A673 (cell line): ENCODE measurements at places on chromosomes 7 and 10. TPM values are rescaled to one million over a fixed set of nuclear protein-coding genes. Genes with fewer than 3 reads are reported as not detected.

- no peak overlapping the region for H3K4me3 ChIP-seq
- no peaks in the 10 kb centered on the region for H3K27me3 ChIP-seq
- no peak for DNase-seq
- H3K4me1 ChIP-seq = peaks cover 7% of the 10 kb centered on the region
Measured at GRCh38 chr10:97547962-97548361, 24.6 kb upstream of the ANKRD2 start.

DNA sequence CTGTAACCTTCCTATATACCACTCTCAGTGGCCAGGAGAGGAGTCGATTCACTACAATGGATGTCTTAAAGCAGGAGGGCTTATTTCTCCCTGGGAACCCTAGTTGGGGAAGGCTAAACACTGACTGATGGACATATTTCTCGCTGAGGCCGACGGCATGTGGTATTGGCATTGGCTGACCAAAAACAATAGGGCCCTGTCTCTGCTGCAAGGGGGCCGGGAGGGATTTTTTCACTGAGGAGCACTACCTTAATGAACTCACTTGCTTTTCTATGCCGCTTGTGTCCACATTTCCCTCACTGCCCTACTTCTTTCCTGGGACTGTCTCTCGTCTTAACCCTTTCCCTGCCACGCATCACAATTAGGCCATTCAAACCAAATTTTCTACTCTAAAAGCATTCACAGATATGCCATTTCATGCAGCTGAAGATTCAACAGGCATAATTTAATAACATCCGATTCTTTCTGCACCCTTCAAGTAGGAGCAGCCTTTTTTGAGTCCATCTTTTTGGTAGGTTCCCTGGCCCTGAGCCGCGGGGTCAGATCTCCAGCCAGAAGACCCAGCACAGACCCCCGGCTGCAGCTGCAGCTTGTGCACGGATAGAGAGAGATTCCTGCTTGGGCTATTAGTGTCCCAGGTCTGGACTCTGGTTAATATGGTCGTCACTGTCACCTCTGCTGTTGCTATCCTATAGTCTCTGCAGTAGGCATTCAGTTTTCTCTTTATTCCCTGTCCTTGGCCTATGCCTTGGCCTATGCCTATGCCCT is 118.7 kb downstream of the HIPK2 start:
- no peak overlapping the region for H3K4me3 ChIP-seq
- H3K4me1 ChIP-seq = no peaks in the 10 kb centered on the region
- no peaks in the 10 kb centered on the region for H3K36me3 ChIP-seq
- no peak for DNase-seq
- no peak overlapping the region for H3K27ac ChIP-seq

- no peak overlapping the region for H3K4me3 ChIP-seq
- H3K27ac ChIP-seq = no peak overlapping the region
- no peaks in the 10 kb centered on the region for H3K27me3 ChIP-seq
- DNase-seq = no peak
Measured at GRCh38 chr10:58704671-58705141, 192.0 kb downstream of the BICC1 start.

GRCh38 chr7:117188376-117188775 is 134.5 kb downstream of the WNT2 start:
- no peaks in the 10 kb centered on the region for H3K36me3 ChIP-seq
- no peak overlapping the region for H3K27ac ChIP-seq
- H3K4me3 ChIP-seq = no peak overlapping the region
- H3K27me3 ChIP-seq = no peaks in the 10 kb centered on the region
- peaks cover 9% of the 10 kb centered on the region for H3K4me1 ChIP-seq

DNA sequence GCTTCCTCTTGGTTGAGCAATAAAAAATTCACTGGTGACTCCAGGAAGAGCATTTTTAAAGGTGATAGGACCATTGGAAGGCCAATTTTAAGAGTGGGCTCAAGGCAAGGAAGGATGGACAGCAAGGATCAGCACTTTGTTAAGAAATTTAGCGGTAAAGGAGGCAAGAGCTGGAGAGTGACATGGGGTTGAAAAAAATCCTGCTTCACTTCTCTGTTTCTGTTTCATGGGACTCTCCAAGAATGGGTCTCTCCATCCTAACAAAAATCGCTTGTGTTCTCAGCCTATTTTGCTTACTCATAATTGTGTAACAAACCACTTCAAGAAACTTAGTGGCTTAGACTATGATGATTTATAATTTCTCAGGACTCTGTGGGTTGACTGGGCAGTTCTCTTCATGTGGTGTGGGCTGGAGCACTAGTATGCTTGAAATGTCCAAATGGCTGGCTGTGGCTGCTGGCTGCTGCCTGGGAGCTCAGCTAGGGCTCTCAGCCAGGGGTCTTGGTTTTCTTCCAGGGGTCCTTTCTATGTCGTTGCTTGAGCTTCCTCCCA is 59.8 kb upstream of the ZNRF2 start:
- no peaks in the 10 kb centered on the region for H3K4me1 ChIP-seq
- H3K27ac ChIP-seq = no peak overlapping the region
- H3K36me3 ChIP-seq = no peaks in the 10 kb centered on the region
- DNase-seq = no peak
- H3K4me3 ChIP-seq = no peak overlapping the region

DNA sequence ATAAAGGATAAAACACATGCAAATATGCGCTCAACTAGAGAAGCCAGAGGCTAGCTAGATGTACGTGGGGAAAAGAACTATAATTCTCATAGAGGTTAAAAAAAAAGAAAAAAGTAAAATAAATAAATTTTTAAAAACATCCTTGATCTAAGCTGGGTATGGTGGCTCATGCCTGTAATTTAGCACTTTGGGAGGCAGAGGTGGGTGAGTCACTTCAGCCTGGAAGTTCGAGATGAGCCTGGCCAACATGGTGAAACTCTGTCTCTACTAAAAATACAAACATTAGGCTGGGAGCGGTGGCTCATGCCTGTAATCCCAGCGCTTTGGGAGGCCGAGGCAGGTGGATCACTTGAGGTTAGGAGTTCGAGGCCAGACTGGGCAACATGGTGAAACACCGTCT is 18.6 kb upstream of the HSPA12A start:
- DNase-seq = no peak
- no peaks in the 10 kb centered on the region for H3K4me1 ChIP-seq
- peaks cover 6% of the 10 kb centered on the region for H3K27me3 ChIP-seq
- H3K27ac ChIP-seq = no peak overlapping the region

DNA sequence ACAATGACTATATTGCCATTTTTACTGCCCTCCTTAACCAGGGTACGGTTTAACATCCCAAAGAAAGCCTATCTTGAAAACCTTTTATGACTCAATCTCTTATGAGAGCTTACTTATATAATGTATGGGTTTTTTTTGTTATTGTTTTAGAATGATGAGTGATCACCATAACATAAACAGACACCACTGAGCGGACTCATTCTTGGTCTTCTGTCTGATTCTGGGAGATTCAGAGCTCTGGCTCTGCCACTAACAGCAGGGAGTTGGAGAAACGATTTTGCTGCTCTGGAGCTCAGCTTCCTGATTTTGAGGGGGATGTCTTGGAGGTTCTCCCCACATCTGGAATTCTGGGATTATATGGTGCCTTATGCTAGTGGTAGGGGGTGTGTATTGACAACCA is 244.1 kb downstream of the FRMD4A start:
- H3K27me3 ChIP-seq = no peaks in the 10 kb centered on the region
- no peak overlapping the region for H3K27ac ChIP-seq
- H3K4me3 ChIP-seq = no peak overlapping the region
- no peak for DNase-seq

GRCh38 chr7:26193432-26194207 is 6.9 kb downstream of the HNRNPA2B1 start:
- no peak for DNase-seq
- no peak overlapping the region for H3K27ac ChIP-seq
- H3K4me3 ChIP-seq = no peak overlapping the region
- H3K27me3 ChIP-seq = no peaks in the 10 kb centered on the region

DNA sequence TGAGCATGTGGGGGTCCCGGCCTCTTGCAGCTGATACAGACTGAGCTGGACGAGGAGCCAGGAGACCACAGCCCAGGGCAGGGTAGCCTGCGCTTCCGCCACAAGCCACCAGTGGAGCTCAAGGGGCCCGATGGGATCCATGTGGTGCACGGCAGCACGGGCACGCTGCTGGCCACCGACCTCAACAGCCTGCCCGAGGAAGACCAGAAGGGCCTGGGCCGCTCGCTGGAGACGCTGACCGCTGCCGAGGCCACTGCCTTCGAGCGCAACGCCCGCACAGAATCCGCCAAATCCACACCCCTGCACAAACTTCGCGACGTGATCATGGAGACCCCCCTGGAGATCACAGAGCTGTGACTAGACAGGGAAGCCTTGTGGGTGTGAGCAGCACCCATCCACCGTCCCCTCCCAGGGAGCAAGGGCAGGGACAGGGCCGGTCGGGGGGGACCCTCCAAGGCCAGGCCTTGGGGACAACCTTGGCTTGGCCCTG is 36.1 kb downstream of the PSAP start:
- DNase-seq = no peak
- H3K4me3 ChIP-seq = no peak overlapping the region
- H3K27ac ChIP-seq = no peak overlapping the region

DNA sequence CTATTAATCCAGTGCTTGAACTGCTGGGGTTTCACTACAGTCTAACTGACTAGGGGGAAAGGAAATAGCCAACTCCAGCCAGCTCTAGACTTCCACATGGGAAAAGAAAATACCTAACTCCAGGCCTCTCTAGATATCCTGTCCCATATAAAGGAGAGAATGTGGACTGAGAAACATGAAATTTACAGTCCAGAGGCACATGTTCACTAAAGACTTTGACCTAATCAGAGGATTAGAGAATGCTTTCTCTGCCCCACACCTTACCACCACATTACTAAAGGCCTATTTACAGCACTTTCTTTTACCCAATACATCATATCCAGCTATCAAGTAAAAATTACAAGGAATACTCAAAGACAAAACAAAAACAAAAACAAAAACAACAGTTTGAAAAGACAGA is 164.2 kb downstream of the PCLO start:
- H3K27ac ChIP-seq = no peak overlapping the region
- H3K27me3 ChIP-seq = no peaks in the 10 kb centered on the region
- H3K4me1 ChIP-seq = no peaks in the 10 kb centered on the region
- no peak for DNase-seq

DNA sequence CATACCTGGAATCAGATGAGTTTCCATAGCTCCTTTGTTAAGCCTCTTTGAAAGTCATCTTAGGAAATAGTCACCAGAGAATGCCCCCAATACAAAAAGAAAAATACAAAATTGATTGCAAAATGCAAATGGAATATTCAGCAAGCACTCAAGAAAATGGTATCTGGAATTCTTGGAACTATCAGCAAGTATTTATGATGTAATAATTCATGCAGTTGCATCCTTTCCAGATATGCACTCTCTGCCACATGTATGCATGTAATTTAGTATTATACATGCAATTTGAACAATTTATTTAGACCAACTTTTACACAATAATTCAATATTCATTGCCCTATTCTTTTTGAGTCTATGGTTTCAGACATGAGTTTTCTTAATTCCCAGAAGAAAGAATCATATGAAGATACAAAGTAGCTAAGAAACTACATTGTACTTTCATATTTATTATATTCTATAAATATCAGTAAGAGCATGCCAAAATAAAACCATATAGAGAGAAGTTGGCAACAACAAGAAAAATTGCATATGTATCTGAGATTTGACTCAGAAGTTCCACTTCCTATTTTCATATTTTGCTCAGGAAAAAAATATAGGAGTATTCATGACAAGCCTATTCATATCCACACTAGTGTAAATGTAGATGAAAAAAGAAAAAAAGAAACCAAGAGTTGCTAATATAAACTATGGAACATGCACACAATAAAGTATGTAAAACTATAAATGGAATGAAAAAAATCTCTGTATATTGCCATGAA is 338.5 kb downstream of the SEMA3D start:
- no peaks in the 10 kb centered on the region for H3K27me3 ChIP-seq
- no peak overlapping the region for H3K4me3 ChIP-seq

DNA sequence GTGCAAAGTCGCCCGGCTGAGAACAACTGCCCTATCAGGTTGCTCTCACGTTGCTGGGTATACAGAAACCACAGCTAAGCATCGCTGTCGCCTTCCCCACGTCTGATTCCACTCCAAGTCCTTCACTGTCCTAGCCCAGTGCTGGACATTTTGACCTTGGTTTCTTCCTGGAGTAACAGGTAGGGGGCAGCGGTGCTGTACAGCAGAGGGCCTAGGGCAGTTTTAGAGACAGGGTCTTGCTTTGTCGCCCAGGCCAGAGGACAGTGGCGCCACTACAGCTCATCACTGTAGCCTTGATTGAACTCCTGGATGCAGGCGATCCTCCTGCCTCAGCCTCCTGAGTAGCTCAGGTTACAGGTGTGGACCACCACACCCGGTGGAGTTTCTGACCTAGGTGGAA is 2.6 kb downstream of the CLDN15 start:
- no peak overlapping the region for H3K27ac ChIP-seq
- peaks cover 6% of the 10 kb centered on the region for H3K36me3 ChIP-seq
- H3K4me1 ChIP-seq = no peaks in the 10 kb centered on the region
- H3K4me3 ChIP-seq = no peak overlapping the region
- H3K27me3 ChIP-seq = no peaks in the 10 kb centered on the region

GRCh38 chr10:58661336-58661735 is 148.7 kb downstream of the BICC1 start:
- H3K36me3 ChIP-seq = no peaks in the 10 kb centered on the region
- no peaks in the 10 kb centered on the region for H3K4me1 ChIP-seq
- DNase-seq = no peak
- no peak overlapping the region for H3K27ac ChIP-seq
- no peak overlapping the region for H3K4me3 ChIP-seq

DNA sequence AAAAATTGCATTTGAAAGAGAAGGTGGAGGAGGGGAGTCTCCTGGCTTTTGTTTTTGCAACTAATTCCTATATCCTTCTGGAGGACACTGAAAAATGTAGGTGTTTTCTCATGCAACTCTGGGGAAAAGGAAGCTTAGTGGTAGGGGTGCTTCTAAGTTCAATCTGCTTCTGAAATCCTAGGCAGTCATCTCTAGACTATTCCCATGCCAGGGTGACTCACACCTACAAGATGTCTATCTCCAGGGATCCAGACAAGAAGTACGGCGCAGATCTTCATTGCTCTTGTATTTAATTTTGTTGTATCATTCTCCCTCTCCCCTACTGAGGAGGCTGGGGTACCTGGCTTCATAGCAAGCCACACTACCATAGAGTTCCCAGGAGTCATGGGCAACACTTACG is 258.8 kb downstream of the PHF14 start:
- H3K4me1 ChIP-seq = no peaks in the 10 kb centered on the region
- no peak overlapping the region for H3K27ac ChIP-seq
- H3K36me3 ChIP-seq = no peaks in the 10 kb centered on the region
- H3K4me3 ChIP-seq = no peak overlapping the region
- H3K27me3 ChIP-seq = no peaks in the 10 kb centered on the region

The BMPER gene
- 6.7 and 8.2 TPM in 2 replicates for total RNA-seq

The CCL24 gene
- not detected in 2 replicates for total RNA-seq

The SFTPA1 gene
- not detected in 2 replicates for total RNA-seq

The OR2F2 gene
- total RNA-seq = not detected in 2 replicates

The HYAL4 gene
- not detected in 2 replicates for total RNA-seq

The DRGX gene
- not detected in 2 replicates for total RNA-seq

The ZEB1 gene
- total RNA-seq = 8.3 and 10.3 TPM in 2 replicates

The ENKUR gene
- total RNA-seq = 0.17 TPM in 1 of 2 replicates, not detected in the other

The STOX1 gene
- total RNA-seq = 2.1 and 2.4 TPM in 2 replicates

The PHKG1 gene
- total RNA-seq = 2.0 and 2.3 TPM in 2 replicates

The PLAU gene
- 6.9 and 8.3 TPM in 2 replicates for total RNA-seq
